Bladder microvascular endothelial cell (primary cell): ENCODE measurements at places on chromosomes 4 and X. TPM values are rescaled to one million over a fixed set of nuclear protein-coding genes. Genes with fewer than 3 reads are reported as not detected.

The IGFBP7 gene
- total RNA-seq = 663 and 1,922 TPM in 2 replicates

The SSX1 gene
- total RNA-seq = not detected in 2 replicates

The MSL3 gene
- 29.3 and 31.4 TPM in 2 replicates for total RNA-seq

The POU3F4 gene
- not detected in 2 replicates for total RNA-seq

The DUSP9 gene
- under 0.01 and 0.13 TPM in 2 replicates for total RNA-seq

The ASB11 gene
- not detected in 2 replicates for total RNA-seq

The NAA11 gene
- total RNA-seq = not detected in 2 replicates

The PROM1 gene
- under 0.01 and 0.13 TPM in 2 replicates for total RNA-seq

The CLGN gene
- total RNA-seq = 0.38 and 0.81 TPM in 2 replicates

The HELT gene
- not detected in 2 replicates for total RNA-seq

The BST1 gene
- 19.3 and 154 TPM in 2 replicates for total RNA-seq

The DRD5 gene
- total RNA-seq = not detected in 2 replicates

The HHIP gene
- total RNA-seq = 29.3 and 380 TPM in 2 replicates

The CXorf65 gene
- not detected in 2 replicates for total RNA-seq

The HTN3 gene
- total RNA-seq = not detected in 2 replicates

The REST gene
- 15.1 and 33.0 TPM in 2 replicates for total RNA-seq
